ENCODE measurements at places on chromosomes 2 and 18.

DNA sequence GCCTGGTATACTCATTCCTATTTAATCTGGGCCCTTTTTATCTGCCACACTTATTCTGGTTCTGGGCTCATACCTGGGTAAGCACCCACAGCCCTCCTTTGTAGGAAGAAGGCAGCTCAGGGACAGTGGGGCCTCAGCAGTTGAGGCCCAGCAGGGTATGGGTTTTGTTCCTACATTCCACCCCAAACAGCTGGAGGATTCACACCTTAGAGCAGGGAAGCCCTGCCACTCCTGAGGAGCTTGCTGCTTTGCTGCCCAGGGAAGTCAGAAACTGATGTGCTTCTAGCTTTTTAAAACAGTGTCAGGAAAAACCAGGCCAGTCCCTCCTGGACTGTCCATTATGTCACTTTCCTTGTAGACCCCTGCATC, 1.2 kb upstream of the LBX2 start:
- no peak for DNase-seq

DNA sequence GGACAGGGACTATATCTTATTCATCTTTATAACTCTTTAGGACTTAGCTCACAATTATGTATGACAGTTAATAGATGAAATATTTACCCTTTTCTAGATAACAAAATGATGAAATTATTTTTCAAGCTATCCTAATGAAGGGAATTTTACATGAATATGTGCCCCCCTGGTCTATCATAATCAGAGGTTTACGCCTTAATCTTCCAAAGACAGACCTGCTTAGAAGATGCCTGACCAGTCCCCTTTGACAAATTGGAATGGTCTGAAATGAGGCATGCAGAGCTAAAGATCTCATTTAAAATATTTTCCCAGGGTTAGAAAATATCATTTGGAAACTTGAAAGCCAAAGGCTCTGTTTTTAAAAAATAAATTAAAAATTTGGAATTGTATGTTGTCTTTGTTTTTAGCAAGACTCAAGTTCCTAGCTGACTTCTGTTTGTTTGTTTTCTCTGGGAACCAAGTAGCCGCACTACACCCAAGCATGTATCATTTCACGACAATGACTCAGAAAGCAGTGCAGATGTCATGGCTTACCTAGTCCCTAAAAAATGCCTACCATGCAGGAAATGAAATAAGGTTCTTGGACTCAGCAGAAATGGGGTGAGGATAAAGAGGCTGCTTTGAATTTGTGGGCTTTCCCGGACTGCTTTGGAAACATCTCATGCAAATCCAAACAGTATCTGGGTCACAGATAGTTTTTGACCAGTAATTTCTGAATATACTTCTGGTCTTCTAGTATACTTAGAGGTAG, 162.1 kb downstream of the ZEB2 start:
- DNase-seq: no peak

GRCh38 chr18:49185623-49186022, 234.9 kb upstream of the SMAD7 start:
- no peak for DNase-seq

GRCh38 chr2:181677912-181678586, 2.3 kb downstream of the NEUROD1 start:
- DNase-seq: no peak

DNA sequence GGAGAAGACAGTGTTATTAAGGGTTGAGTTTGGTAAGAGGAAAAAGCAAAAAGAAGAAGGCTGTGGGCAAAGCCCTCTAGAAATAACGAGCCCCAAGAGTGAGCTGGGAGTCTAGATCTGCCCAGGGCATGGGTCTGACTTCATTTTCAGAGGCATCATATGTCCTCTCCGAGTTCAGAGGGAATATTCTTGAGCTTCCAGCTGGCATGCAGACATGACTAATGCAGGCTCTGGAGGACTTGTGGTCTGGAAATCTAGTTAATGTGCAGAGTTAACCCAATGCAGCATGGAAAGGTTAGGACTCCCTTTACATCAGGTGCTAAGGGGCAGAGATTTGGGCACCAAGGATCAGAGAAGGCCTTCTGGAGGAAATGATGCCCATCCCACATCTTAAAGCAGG, 7.3 kb downstream of the ACMSD start:
- no peak for DNase-seq

GRCh38 chr2:145407-145806, 99.1 kb upstream of the FAM110C start:
- no peak for DNase-seq

- no peak for DNase-seq
These were observed 163.8 kb upstream of the MEX3C start for GRCh38 chr18:51361130-51361860.

DNA sequence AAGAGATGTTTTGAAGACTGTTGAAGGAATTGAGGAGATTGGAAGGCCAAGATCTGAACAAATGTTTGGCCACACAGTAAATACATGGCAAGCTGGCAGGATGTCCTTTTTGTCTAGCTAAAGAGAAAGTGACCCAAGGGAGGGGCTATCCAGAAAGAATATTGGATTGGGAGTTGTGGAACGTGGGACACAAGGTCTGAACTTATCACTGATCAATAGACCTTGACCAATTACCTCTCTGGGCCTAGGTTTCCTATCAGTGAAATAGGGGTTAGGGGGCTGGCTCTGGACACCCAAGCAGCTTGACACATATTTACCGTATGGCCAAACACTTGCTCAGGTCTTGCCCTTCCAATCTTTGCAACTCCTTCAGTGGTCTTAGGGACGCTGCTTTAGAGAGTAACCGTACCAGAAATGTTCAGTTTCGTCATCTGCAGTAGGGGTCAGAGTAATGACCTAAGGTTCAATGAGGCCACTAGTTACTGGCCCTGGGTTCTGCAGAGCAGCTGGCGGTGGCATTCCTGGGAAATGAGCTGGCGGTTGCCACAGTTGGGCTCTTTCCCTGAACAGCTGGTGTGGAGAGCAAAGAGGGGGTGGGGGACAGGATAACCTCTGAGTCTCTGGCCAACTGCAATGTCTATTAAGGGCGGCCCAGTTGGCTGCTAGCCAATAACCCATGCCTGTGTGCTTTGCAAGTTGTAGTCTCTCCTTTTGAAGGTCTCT, 70.1 kb upstream of the STPG4 start:
- peak; percentile 77 for DNase-seq

- DNase-seq: no peak
These were observed 1.5 kb downstream of the GAD1 start for GRCh38 chr2:170818036-170818751.

- DNase-seq: no peak
These were observed 109.1 kb downstream of the POLE4 start for GRCh38 chr2:75067506-75067905.

DNA sequence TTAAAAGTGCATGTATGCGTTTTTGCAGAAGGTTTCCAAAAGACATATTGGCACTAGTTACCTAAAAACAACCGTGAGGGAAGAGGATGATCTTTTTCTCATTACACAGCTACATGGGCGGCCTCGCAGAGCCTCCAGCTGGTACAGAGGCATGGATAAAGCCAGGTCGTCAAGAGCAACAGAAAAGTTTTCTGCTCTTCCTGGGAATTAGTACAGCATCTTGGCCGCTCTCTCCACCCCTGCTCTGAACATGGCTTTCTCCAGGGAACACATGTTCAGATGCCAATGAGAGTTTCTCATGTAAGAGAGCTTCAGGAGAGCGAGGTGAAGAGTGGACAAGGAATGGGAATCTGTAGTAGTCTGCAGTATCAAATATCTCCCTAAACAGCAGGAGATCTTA, 108.4 kb downstream of the ZEB2 start:
- DNase-seq: peak; percentile 93

DNA sequence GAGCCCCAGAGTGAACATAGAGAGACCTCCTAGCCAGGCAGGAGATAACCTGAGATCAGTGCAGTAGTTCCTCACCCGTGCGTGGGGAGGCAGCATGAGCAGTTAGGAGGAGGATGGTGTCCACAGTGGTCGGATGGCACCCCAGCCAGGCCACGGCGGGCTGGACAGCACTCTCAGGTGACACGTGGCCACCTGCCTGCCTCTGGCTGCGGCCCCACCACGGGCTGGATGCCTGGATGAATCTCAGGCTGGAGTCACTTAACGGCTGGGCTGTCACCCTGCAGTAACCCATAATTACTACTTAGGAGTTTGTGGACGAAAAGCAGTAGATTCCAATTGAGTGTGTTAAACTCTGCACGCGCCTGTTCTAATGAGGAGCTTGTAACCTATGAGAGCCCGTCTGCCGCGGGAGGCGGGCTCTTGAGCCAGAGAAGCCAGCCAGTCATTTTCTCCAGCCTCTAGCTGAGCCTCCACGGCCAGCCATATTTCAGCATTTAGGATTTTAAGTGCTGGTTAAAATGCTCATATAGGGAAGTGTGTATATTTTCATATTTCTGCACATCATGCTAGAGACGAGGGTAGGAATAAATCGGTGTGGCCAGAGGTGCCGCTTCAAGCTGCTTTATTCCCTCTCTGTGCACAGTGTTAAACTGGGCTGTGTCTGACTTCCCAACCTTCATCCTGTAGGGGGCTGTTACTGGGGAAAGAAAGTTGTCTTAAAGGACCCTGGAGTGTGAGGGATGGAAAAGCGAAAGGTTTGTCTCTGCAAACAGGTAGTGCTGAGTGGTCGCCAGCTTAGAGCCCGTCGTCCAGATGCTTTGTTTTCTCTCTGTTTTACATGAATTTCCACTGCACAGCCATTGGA, 144.0 kb downstream of the GLI2 start:
- DNase-seq: peak; percentile 32

GRCh38 chr2:46806526-46806925, 109.1 kb downstream of the MCFD2 start:
- DNase-seq: no peak
